AG10803 (cell line): ENCODE measurements at places on chromosomes 5 and 9.
A peak's percentile ranks its signal among the peaks of the same experiment; 100 is the strongest.

GRCh38 chr9:121288673-121289025, 20.7 kb downstream of the GSN start:
- no peak for DNase-seq

DNA sequence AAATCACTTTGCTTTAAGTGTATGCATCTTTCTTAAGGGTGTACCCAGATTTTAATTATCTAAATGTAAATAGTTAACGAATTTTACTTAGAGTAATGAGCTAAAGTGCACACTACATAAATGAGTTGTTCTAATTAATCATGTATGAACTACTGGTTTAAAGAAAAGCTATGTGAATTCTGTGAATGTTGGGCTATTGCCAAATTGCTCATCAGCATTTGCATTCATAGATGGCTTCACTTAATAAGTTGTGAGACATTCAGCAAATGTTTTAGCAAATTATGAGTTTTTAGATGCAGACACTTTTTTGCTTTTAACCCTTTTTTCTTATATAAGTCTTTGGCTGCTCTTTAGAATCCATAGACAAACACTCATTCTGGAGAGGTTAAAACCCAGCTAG, 175.7 kb downstream of the PBX3 start:
- DNase-seq, result peak; percentile 13

DNA sequence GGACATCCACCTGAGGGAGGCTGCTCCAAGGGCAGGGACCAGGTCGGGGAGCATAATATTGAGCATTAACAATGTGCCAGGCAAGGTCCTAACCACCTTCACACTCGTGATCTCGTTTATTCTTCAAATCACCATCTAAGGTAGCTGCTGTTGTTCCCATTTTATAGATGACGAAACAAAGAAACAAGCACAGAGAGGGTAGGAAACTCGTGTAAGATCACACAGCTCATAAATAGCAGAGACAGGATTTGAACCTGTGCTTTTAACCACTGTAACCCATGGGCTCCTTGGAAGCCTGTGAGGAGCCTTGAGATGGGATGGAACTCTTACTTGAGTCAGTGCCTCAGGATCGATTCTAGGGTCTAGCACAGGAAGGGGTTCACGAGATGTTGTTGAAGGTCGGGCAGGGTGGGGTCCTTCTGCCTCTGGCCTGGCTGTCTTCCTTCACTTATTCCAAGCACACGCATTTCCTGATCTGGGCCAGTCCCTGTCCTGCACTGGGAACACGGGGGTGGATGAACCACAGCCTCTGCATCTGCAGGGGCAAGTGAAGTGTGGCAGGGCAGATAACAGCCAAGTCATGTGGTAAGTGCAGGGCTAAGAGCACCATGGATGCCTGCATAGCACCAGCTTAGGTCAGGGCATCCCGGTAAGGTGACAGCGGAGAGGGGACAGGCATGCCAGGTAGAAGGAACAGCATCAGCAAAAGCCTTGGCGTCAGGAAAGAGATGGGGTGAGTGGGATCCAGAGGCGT, 188.1 kb downstream of the MELK start:
- no peak for DNase-seq

DNA sequence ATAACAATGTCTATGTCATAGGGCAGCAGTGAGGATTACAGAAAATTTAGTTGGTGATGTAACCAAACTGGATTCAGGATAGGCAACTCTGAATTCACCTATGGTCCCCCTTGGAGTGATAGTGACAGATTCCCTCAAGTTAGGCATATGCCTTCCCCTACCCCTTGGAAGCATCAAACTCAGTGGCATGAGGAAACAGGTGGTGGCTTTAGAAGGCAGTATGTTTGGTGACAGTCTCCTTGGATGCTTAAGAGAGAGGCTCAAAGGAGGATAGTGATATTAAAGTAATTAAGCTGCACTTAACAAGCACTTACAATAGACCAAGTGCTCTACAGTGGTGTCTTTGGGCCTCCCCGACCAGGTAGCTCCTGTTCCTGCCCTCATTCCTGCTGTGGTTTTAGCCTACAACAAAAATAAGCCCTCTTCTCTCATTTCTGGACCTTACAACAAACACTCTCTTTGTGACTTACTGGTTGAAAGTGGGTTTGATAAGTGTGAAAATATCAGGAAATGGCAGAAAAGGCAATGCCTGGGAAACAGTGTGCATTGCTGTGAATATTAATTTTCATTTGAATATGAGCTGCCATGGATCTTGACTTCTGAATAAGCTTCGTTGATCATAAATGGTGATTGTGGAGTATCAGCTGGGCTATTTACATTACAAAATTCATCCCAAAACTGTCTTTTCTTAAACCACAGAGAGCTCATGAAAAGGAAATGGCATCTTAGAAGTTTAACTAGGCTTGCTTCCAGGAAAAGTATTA, 29.2 kb downstream of the NR4A3 start:
- DNase-seq, result no peak

DNA sequence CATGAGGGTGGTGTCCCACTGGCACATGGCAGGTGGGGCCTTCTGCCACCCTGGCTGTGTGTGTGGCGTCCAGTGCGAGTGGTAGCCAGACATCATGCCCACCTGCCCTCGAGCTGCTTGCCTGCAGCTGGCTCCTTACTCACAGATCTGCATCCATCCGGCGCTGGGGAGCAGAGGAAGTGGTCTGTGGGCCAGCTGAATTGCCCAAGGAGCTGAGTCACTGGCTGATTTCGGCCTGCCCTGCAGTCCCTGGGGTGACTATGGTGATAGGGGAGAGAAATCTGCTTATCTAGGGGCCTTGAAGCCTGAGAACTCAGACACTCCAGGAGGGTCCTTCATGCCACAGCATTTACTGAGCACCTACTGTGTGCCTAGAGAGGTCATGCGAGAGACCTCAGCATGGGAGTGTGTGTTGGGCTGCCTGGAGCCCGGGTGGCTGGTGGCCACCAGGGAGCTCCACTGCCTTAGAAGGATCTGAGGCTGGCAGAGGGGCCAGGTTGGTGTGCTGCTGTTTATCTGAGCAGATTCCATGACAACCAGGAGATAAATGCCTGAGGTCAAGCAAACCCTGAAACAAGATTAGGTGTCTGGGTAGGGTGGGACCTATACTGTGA, 57.1 kb downstream of the SLC22A5 start:
- peak; percentile 95 for DNase-seq

- DNase-seq, result peak; percentile 24
These were observed 3.3 kb upstream of the SLC2A8 start for GRCh38 chr9:127393645-127394044.

DNA sequence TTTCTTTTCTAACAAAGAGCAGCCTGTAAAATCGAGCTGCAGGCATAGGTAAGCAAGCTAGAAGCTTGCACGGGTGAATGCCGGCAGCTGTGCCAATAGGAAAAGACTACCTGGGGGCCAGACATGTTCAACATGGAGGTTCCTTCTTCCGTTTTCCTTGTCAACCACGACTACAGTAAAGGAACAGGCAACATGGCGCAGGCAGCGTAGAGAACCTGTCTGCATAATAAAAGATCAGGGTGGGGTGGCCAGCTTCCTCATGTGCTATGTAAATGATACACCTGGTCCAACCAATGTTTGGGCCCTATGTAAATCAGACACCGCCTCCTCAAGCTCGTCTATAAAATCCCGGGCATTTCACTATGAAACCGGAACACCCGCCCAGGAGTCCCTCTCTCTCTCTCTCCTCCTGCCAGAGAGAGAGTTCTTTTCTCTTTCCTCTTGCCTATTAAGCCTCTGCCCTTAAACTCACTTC, 103.8 kb upstream of the LIFR start:
- no peak for DNase-seq

DNA sequence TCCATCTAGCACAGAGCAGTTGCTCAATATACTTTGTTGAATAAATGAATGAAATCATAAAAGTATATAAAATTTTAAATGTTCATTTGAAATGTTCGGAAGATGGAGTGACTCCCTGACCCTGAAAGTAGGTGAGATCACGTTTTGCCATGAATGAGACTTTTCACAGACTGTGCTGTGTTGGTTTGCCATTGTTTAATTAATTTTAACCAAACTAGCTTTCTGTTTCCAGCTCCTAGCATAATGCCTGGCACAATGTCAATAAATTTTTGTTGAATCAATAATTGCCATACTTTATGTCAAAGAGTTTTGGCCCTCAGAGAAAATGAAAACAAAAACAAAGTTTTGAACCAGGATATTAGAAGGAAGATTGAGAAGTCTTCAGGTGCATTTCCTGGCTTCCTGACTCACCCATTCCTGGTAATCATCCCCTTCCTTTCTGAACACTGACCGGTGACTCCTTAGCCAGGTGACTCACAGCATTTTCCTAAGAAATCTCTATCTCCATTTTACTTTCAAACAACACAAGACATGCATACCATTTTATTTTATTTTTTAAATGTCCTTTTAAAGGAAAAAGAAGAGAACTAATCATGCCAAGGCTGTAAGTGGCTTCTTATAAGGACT, 15.1 kb downstream of the SLC28A3 start:
- no peak for DNase-seq

- DNase-seq, result peak; percentile 86
These were observed 275.9 kb upstream of the WWC1 start for GRCh38 chr5:168015506-168015905.

GRCh38 chr9:91886414-91887076, 63.5 kb downstream of the ROR2 start:
- no peak for DNase-seq

- DNase-seq, result no peak
These were observed 57.0 kb downstream of the DUSP1 start for GRCh38 chr5:172713809-172714490.

DNA sequence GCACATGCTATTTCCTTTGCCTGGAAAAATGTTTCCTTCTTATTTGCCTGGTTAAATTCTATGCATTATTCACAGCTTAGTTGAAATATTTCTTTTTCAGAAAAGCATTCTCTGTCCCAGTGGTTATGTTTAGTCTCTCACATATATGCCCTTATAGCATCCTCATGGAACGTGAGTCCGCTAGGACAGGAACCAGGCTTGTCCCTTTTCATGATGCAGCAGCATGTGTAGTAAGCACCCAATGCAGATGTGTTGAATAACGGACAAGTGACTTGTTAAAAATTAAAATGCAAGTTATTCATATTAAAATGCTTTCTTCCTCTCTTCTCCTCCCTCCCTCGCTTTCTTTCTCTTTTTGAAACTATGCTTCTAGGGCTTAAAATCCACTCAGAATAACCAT, 349.3 kb downstream of the GLIS3 start:
- no peak for DNase-seq

DNA sequence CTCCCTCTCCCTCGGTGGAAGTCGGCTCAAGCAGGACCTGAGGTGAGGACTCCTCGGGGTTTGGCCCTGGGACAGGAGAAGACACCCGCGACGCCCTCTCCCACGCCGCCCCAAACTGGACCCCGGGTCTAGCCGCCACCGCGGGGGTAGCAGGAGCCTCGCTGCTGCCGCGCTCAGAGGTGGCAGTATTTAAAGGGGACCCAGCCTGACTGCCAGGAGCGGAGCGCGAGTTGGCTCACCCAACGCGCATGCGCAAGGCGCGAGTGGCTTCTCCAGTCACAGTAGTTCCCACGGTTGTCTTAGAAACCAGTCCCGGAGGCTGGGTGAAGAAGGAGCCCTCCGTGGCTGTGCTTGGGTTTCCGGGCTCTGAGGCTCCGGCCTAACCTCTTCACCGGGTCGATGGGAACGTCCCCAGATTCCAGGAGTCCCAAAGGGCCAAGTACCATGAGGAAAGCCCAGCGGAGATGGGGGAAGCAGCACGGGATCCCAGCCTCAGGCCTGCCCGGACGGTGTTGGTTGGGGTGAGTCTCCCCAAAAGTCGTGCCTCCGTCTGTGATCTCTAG, 477.8 kb downstream of the SPATA31A7 start:
- DNase-seq, result no peak

DNA sequence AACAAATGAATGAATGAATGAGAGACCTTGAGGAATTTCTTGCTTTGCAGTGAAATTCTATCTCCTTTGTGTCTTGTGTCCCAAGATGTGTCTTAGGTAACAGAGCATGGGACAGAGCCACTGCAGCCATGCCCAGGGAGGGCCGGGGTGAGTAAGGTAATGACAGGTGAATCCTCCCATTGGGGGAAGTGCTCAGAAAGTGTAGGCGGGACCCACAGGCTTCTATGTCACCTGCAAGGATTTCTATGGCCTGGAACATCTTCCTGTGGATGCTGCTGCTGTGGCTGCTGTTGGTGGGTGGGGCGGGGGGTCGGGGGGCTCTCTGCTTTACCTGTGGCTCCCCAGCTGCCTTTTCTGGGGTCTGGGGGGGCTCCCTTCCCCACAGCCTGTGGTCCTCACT, 133.6 kb upstream of the IER5L start:
- DNase-seq, result no peak

DNA sequence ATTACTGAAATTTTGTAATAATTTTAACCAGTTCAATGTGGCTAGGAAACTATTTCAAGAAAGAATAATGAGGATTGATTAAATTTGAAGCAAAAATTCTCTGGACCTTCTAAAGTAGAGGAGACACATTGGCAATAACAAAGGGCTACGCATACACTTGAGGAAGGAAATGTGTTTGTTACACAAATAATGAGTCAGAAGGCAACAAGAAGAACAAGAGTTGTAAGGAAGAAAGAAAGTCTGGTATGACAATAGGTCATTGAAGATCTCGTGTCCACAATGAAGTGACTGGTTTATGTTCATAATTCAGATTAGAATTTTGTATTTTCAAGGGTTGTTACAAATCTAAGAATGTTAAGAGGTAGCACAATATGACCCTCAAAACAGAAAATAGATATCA, 25.8 kb downstream of the ST8SIA4 start:
- no peak for DNase-seq

DNA sequence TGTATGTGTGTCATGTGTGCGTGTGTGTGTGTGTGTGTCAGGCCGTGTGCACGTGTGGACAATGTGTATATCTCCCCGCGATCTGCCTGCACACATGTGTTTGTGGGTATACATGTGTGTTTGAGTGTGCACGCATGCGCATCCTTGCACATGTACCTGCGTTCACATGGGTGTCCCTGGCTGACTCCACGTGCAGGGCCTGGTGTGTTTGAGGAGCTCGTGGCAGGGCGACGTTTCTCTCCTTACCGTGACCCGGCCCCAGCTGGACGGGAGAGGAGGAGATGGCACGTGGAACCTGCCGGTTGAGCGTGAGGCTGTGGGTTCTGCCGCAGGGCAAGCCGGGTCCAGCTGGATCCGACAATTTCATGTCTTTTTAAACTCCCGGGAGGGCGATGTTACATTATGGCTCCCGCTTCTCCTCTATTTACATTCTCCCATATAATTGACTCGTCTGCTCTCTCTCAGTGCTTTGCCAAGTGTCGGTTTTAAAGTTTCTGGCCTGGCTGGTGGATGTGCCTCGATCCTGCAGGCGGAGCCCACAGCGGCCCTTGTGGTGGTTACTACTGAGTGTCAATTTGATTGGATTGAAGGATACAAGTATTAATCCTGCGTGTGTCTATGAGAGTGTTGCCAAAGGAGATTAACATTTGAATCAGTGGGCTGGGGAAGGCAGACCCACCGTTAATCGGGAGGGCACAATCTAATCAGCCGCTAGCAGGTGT, 5.9 kb downstream of the COL5A1 start:
- no peak for DNase-seq

- no peak for DNase-seq
These were observed at the start of gene F12 for GRCh38 chr5:177409043-177409801. TSS of gene F12 (minus strand) at chr5:177409564. CDS start at chr5:177409527, 37 bp downstream.
